ENCODE measurements at places on chromosomes 5 and 9. TPM values are rescaled to one million over a fixed set of nuclear protein-coding genes. Genes with fewer than 3 reads are reported as not detected.

Gene CDKN2B-AS1
- total RNA-seq = 0.73 TPM

DNA sequence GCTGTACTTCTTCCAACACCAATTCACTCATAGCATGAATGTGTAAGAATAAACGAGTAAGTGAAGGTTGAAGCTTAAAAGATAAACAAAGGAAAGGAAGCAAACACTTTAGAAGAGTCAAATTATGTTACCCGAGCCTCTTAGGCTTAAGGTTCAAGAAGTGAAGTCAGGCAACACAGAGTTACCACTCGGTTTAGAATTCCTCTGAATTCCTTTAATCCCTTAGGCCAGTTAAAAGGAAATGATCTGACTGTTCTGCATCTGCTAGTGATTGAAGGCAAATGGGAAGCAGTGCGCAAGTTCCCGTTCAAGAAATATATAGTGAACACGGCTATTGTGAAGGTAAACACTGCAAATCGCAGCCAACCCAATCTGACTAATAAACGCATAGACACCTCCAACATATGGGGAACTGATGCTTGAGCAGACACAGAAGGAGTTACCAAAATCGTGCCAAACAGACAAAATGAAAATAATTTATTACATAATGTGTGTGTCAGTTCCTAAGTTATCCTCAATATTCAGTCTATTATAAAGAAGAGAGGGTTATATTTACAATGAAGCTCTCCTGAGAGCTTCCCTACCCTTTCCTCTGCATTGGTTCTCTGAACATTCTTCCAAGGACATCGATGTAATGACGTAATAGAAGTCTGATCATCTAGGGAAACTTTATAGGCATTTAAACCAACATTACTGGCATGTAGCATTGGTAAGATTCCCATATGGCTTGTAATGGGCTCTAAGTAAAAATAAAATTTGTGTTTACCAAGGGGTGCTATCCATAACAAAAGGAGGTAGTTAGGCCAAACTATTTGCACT is 837.1 kb upstream of the ZNF608 start:
- no peak for DNase-seq

Gene ENTPD2
- 11.3 TPM for total RNA-seq

Gene LRRC26
- total RNA-seq = 2.6 TPM
